ENCODE measurements at places on chromosomes 3 and 15. TPM values are rescaled to one million over a fixed set of nuclear protein-coding genes. Genes with fewer than 3 reads are reported as not detected.

- no peaks in the 10 kb centered on the region for H3K4me1 ChIP-seq
- peaks cover 9% of the 10 kb centered on the region for H3K27me3 ChIP-seq
- H3K4me3 ChIP-seq, result no peak overlapping the region
- no peak overlapping the region for H3K27ac ChIP-seq
- DNase-seq, result no peak
These were observed 34.4 kb downstream of the CASR start for GRCh38 chr3:122217901-122218300.

DNA sequence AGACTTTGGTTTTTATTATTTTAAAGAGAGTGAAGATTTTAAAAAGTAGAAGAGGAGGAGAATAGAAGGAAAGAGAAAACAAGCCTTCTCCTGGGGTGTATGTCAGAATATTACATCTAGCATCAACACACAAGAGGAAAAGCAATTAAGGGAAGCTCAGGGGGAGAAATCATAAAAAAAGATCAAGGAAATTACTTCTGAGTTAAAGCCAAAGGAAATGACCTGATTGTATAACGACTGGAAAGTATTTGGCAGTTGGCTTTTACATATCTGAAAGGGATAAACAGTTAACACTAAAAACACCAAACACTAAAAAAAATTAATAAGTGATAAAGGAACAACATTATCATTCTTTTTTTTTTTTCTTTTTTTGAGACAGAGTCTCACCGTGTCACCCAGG, 58.4 kb downstream of the CPNE4 start:
- H3K4me1 ChIP-seq, result no peaks in the 10 kb centered on the region
- no peaks in the 10 kb centered on the region for H3K27me3 ChIP-seq
- no peak overlapping the region for H3K27ac ChIP-seq

DNA sequence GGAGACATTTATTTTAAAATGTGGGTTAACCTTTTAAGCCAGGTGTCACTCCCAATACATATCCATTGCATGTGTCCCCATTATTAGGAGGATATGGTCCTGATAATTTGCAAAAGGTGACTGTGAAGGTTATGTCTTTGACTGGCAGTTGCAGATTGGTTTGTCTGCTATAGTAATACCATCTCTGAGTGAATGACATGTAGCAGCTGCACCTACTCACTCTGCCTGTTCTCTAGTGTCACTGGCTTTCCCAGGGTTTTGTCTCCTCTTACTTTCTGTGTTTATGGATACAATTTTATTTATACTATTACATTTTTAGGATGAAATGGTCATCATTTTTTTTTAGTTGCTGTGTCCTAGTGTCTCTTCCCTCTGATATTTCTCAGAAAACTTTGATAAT, 393.2 kb downstream of the C3orf38 start:
- H3K4me1 ChIP-seq, result no peaks in the 10 kb centered on the region
- H3K27me3 ChIP-seq, result no peaks in the 10 kb centered on the region
- no peak for DNase-seq
- H3K27ac ChIP-seq, result no peak overlapping the region
- H3K36me3 ChIP-seq, result no peaks in the 10 kb centered on the region

DNA sequence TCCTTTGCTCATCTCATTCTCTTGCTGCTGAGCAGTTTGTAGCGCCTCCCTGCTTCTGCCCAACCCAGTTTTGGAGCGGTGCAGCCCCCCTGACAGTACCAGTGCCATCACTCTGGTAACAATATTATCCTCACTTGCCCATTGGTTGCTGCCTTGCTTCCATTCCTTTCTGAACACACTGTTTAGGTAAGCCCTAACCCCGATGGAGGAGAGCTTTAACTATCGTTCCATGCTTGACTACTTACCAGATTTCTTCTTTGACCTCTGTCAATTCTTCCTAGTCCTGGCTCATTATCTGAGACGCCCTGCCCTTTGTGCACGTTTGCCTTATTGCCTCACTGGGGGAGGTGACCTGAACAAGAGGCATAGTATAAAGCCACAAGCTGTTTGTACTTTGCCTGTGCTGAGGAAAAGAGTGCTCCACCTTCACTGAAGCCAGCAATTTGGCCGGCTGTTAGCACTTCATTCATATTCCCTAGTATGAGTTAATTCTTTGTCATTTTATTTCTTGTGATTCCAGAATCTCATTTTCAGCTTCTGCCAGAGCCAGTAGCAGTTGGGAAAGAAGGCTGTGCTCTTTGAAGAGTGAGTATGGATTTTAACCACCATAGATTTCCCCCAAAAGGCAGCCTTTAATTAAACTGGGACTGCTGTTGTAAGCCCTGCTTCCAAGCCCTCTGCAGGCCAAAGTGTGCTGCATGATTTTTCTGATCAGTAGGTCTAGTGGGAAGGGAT, 11.9 kb downstream of the ABHD6 start:
- no peaks in the 10 kb centered on the region for H3K27me3 ChIP-seq
- no peak overlapping the region for H3K27ac ChIP-seq
- DNase-seq, result no peak

DNA sequence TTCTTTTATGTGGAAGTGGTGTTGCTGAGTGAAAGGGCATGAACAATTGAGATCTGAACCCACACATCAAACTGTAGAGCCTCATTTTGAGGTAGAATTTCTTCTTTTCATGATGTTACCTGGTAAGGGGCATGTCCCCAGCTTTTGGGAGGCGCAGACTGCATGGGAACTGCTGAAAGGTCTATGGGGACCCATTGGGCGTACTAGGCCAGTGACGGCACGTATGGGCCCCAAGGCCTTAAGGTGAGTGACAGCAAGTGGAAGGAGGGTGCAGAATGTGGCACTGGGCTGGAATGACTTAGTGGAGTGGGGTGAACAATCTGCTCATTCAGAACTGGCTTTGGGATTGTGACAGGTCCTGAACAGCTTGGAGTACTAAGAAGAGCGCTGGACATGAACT, 123.6 kb upstream of the RGMA start:
- no peaks in the 10 kb centered on the region for H3K36me3 ChIP-seq
- no peak for DNase-seq
- H3K4me3 ChIP-seq, result no peak overlapping the region
- H3K27ac ChIP-seq, result no peak overlapping the region
- H3K27me3 ChIP-seq, result no peaks in the 10 kb centered on the region

DNA sequence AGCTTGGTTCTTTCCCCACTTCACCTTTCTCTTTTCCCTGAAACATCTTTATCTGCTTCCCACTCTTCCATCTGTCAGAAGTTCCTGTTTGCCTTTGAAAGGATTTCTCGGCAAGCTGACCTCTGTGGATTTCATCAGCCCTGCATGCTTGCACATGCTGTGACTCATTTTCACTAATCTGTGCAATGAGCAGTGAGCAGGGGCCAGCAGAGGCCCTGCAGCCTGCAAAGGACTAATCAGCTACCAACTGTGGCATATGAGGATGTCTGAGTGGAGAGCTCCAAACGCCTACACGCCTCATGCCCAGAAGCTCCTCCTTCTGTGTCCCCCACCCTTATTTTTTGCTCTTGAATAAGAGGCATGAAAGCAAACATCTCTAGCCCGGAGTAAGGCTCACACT, 333.0 kb upstream of the SEMA6D start:
- H3K4me1 ChIP-seq, result no peaks in the 10 kb centered on the region
- no peaks in the 10 kb centered on the region for H3K36me3 ChIP-seq
- no peak overlapping the region for H3K27ac ChIP-seq
- DNase-seq, result no peak

- no peaks in the 10 kb centered on the region for H3K36me3 ChIP-seq
- H3K4me3 ChIP-seq, result no peak overlapping the region
- H3K4me1 ChIP-seq, result no peaks in the 10 kb centered on the region
- no peaks in the 10 kb centered on the region for H3K27me3 ChIP-seq
- H3K27ac ChIP-seq, result no peak overlapping the region
These were observed 35.2 kb downstream of the SRPRB start for GRCh38 chr3:133840767-133841166.

- no peak overlapping the region for H3K4me3 ChIP-seq
- no peak for DNase-seq
- H3K27me3 ChIP-seq, result no peaks in the 10 kb centered on the region
- no peaks in the 10 kb centered on the region for H3K36me3 ChIP-seq
- no peaks in the 10 kb centered on the region for H3K4me1 ChIP-seq
- H3K27ac ChIP-seq, result no peak overlapping the region
These were observed 95.8 kb downstream of the P3H2 start for GRCh38 chr3:190024912-190025311.

DNA sequence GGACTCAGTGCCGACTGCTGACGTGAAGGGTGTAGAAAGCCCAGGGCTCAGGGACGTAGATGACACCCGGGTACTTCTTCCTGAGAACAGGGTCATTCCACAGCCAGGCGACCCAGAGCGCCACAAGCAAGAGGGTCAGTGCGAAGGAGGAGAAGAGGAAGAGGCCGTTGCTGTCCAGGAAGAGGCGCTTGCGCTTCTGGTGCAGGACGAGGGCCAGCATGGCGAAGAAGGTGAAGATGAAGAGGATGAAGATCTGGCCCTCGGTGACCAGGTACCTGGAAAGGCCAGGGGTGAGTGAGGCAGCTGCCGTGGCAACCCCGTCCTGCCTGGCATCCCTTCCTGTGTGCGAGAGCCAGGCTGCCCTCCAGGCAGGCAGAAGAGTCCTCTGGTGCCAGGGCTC, 3.0 kb upstream of the CALML4 start:
- H3K4me3 ChIP-seq, result no peak overlapping the region
- peaks cover 14% of the 10 kb centered on the region for H3K4me1 ChIP-seq
- DNase-seq, result no peak
- no peaks in the 10 kb centered on the region for H3K36me3 ChIP-seq

DNA sequence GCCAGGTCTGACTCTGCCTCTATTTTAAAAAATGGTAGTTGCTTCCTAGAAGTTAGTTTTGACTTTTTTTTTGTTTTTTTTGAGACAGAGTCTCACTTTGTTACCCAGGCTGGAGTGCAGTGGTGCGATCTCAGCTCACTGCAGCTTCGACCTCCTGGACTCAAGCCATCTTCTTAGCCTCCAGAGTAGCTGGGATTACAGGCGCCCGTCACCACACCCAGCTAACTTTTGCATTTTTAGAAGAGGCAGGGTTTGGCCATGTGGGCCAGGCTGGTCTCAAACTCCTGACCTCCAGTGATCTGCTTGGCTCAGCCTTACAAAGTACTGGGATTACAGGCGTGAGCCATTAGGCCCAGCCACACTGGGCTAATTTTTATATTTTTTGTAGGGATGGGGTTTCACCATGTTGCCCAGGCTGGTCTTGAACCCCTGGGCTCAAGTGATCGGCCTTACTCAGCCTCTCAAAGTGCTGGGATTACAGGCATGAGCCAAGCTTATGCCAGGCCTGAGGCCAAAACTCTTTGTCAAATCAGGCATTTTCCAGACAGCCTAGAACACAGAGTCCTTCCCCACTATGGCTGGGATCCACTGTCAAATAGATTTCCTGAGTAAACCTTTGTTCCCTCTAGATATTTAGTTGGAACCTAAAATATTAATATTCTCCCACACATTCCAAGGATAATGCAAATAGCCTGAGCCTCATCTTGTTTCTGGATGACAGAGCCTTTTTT, 13.7 kb downstream of the C3orf62 start:
- no peaks in the 10 kb centered on the region for H3K27me3 ChIP-seq
- no peak overlapping the region for H3K27ac ChIP-seq
- DNase-seq, result no peak
- H3K4me1 ChIP-seq, result no peaks in the 10 kb centered on the region
- no peak overlapping the region for H3K4me3 ChIP-seq

DNA sequence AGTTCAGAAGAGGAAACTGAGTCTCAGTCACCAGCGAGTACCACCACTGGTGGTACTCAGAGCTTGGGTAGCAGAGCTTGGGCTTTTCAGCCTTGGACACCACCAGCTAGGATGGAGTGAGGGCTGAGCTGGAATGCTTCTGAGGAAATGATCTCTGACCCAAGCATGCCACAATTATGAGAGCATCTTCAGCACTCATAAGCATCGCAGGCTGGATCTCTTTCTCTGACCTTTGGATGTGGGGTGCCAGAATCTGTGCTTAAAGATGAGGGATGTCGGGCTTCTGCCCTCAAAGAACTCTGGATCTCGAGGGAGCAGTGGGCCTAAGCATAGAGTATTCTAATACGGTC, 36.4 kb downstream of the ZNF710 start:
- peaks cover 35% of the 10 kb centered on the region for H3K4me1 ChIP-seq
- no peak overlapping the region for H3K4me3 ChIP-seq
- H3K27ac ChIP-seq, result no peak overlapping the region
- no peaks in the 10 kb centered on the region for H3K27me3 ChIP-seq

- H3K36me3 ChIP-seq, result no peaks in the 10 kb centered on the region
- no peaks in the 10 kb centered on the region for H3K27me3 ChIP-seq
- H3K4me1 ChIP-seq, result peaks cover 3% of the 10 kb centered on the region
- peak overlapping the region; percentile 49 for H3K4me3 ChIP-seq
These were observed 15.3 kb upstream of the NRROS start for GRCh38 chr3:196624067-196624790.

DNA sequence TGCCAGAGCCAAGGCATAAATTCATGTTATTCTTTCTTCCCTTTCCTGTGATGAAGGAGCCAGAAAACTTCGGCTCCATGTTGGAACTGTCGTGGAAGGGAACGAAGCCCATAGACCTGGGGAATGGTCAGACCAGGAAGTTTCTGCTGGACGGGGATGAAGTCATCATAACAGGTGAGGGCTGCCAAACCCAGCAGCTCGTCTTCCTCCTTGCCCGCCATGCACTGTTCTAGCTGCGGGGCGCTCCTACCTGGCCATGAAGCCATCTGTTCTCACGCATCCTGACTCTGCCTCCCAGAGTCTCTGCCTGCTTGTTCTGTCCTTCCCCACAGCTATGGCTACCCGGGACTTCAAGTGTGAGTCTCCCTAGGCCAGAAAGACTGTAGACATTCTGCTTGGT, 28.2 kb downstream of the FAH start:
- no peak overlapping the region for H3K27ac ChIP-seq
- no peak overlapping the region for H3K4me3 ChIP-seq
- H3K4me1 ChIP-seq, result no peaks in the 10 kb centered on the region
- no peak for DNase-seq
- H3K36me3 ChIP-seq, result no peaks in the 10 kb centered on the region

DNA sequence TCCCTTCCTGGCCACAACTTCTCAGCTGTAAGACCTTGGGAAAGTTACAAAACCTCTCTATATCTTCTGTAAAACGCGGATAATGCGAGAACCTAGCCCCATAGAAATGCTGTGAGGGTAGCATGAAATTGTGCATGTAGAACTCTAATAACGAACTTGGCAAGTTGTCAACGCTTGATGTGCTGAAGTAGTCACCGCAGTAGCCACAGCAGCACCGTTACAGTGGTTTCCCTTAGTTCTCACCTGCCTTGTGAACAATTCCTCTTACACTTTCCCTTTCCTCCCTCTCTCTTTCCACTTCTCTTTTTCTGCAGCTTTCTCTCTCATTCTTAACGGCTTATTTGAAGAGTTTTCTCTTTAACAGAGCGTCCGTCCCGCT, 447 bp upstream of the SHQ1 start:
- H3K27ac ChIP-seq, result peak overlapping the region; percentile 64
- peaks cover 37% of the 10 kb centered on the region for H3K4me1 ChIP-seq
- peak overlapping the region; percentile 96 for H3K4me3 ChIP-seq
- no peaks in the 10 kb centered on the region for H3K27me3 ChIP-seq
- DNase-seq, result peak; percentile 45
- H3K36me3 ChIP-seq, result no peaks in the 10 kb centered on the region

The WDR6 gene
- total RNA-seq, result 208 TPM

The FAH gene
- total RNA-seq, result 4.3 TPM

The PLSCR5 gene
- not detected for total RNA-seq

The CERS3 gene
- total RNA-seq, result 0.17 TPM

The TRIM42 gene
- not detected for total RNA-seq

The COL6A5 gene
- total RNA-seq, result not detected

The EPHA3 gene
- total RNA-seq, result not detected
